Right renal cortex interstitium (tissue), 3 donors: ENCODE measurements at places on chromosomes 12 and 14. TPM values are rescaled to one million over a fixed set of nuclear protein-coding genes. Genes with fewer than 3 reads are reported as not detected.

The GALNT6 gene
- 5.3 TPM for polyA plus RNA-seq

The RPGRIP1 gene
- 0.39 TPM for polyA plus RNA-seq

The DAAM1 gene
- polyA plus RNA-seq, result 58.0 TPM

DNA sequence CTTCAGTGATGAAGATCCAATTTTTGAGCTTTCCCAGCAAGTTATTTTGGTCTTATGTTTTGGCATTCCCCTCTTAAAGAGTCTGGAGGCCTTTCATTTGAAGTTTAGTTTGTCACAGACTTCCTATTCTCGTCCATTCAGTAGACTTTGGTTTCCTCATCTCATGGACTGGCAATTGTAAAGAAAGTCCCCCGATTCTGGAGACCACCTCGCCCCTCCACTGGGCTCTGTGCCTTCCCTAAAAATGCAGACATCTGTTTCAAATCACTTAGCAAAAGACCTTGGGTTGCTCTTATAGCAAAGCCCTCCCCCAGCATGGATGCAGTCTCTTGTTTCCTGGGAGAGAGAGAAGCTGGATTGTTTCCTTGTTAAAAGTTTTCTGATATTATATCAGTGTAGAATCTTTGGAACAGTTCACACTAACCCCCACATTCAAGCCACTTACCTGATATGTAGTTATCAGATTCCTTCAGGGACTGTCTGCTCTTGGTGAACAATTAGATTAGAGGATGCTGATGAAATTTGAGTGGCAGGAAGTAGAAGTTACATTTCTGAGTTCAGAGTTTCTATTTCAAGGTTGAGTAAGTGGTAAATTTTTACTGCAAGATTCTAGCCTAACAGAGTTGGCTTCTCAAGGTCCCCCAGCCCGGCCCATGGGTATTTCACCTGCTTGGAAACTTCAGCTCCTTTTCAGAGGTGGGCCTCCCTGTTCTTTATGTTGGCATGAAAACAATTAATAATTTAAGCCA, 56.3 kb downstream of the PLXNC1 start:
- DNase-seq, result no peak

DNA sequence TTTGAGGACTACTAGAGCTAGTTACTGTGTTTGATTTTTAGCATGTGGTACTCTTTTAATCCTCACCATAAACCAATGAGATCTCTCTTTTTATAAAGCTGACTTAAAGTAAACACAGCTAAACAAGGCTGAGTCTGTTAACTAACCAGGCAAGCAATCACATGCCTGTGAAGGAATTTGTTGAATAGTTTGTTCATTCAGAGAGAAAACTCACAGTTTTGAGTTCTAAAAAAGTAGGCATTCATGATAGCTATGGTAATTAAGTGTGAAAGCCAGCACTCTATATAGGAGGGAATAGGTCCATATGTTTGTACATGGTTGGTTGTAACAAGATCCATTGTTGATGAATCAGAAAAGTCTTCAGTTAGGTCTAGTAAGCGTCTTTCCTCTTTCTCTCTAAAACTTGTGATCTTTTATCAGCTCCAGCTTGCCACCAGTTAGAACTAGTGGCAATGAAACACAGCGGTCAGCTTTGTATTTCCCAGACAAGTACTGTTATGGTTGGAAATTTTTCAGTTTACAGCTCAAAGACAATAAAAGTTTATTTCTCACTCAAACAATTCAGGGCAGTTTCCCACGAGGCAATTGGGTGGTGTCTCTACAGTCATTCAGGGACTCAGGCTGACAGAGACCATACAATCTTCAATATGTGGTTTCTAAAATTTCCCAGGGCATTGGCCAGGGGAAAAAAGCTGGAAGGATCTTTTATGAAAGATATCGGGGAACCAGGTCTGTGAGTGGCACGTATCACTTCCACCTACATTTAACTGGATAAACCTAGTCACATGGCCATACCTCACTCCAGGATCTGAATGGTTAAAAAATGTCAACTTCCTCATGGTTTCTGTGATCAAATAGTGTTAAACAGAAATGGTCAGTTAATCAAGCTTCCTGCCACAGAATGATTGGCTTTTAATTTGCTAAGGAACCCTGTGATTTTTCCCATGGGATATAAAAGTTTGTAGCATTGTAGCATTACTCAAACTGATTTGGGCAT, 203.1 kb downstream of the KIF21A start:
- DNase-seq, result no peak

DNA sequence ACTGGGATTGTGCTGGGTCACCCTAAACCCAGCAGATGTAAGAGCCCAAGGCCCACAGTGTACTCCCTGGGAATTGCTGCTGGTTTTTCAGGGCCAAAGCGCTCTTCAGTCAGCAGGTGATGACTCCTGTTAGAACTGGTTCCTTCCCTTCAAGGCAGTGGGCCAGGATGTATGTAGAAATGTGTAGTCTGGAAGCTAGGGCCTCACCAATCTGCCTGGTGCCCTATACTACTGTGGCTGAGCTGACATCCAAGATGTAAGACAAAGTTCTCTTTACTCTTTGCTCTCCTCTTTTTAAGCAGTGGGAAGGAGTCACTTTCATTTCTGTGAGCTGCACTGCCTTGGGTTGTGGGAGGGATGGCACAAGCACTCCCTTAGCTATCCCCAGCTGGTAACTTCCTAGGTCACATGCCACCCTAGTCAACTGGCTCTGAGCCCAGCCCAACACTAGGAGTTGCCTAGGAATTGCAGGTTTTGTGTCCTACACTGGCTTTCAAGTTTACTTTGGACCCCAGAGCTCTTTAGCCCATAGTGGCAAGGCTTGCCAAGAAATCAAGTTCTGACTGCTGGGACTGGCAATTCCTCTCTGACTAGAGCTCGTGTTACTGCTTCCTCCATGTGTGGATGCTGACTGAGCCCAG, 249.2 kb downstream of the C12orf50 start:
- no peak for DNase-seq

GRCh38 chr12:47881051-47881450, 23.7 kb downstream of the VDR start:
- no peak for DNase-seq
